ENCODE measurements at places on chromosomes 7 and 10.

DNA sequence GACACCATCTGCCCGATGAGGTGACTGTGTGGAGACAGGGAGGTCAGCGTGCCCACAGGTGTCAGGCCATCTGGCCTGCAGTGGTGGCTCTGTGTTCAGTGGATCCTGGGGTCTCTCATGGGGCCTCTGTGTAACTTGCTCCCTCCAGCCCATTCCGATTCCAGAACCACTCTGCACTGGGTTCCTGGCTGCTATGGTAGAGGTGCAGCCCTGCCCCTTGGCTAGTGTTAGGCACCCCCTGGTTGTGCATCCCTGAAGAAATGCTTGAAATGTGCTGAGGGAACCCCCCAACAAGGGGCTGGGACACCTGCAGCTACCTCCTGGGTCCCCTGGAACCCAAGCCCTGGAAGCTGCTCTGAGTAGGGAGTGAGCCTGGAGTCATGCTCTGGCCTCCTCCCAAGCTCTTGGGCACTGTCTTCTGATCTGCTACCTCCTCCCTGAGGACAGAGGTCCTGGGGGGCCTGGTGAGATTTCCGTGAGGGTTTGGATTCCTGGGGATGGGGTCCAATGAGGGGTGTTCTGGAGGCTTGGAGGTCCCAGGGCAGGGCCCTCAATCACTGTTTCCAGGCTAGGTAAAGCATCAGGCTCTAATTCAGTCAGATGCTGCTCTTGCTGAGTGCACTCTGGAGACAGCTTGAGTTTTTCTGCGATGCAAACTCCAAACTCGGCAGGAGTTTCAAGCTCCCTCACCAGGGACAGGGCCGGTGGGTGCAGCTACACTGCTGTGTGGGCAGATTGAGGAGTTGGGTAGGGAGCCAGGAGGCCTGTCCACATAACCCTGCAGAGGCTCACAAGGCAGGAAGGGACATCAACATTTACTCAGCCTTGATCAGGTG lies 27.7 kb downstream of the RAMP3 start:
- no peak for DNase-seq

- no peak for DNase-seq
These were observed 250.4 kb downstream of the ELMO1 start for GRCh38 chr7:37198041-37198905.

- DNase-seq = no peak
These were observed 7.5 kb downstream of the ASB4 start for GRCh38 chr7:95493247-95493646.

DNA sequence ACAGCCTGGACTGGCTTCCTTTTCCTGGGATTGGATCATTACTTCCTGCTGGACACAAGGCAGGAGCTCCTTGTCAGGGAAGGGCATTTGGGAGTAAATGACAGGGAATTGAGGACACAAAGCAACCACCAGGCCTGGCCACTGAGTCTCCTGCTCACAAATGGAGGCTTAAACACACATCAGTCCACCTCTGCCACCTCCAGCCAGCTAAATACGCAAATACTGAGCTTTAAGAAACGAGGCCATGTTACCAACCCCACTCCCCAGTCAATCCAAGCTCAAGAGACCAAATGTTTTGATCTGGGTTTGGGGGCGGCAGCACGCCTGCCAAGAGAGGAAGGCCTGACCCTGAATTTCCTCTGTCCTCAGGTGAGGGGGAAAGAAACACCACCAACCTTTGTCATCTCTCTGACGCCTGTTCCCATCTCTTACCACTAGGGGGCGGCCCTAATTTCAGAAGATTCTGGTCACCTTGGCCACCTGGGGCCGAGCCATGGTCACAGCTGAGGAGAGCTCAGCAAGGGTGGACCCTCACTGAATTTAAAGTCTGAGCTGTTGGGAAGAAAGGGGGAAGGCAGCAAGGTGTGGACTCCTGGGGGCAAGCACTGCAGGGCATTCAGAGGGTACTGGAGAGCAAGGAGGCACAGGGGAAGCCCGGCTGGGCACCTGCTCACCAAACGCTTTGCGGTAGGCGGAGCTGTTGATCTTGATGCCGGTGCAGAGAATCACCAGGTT lies 16.5 kb downstream of the AIFM2 start:
- DNase-seq = no peak

- no peak for DNase-seq
These were observed 46.6 kb downstream of the AGMO start for GRCh38 chr7:15515252-15515651.
